ENCODE measurements at places on chromosomes 12 and 14.

DNA sequence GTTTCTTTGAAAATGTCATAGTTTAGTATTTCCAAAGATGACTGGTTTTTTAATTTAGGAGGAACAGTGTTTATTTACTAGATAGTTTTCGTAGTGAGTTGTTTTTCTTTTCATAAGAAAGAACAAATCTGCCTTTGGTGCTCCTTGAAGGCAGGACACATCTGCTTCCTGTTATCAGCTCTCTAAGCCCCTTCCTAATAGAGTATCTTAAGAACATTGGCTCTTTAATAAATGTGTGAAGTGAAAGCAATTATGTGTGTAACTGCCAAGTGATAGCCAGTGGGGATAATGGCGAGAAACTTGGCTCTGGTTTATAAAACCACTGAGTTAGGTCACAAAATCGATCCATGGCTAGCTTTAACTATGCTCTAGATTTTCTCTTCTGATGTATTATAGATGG lies 23.5 kb upstream of the PPFIBP1 start:
- no peak for DNase-seq

DNA sequence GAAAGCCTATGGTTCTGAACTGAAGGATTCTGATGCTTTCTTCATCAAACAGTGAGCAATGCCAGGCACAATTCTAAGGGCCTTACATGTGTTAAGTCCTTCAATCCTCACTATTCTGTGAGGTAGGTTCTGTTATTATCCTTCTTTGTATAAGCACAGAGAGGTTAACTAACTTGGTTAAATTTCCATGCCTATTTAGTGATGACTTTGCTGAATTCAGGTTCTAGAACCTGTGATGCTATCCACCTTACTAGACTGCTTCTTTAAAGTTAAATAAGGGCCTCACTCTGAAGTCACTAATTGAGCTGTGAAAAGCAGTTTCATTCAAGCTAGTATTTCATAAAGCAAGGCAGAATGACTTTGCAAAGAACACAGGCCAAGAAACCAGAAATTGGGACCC lies 138.9 kb upstream of the PARP11 start:
- no peak for DNase-seq

- DNase-seq = no peak
These were observed 111.6 kb downstream of the RIN3 start for GRCh38 chr14:92625213-92625612.

DNA sequence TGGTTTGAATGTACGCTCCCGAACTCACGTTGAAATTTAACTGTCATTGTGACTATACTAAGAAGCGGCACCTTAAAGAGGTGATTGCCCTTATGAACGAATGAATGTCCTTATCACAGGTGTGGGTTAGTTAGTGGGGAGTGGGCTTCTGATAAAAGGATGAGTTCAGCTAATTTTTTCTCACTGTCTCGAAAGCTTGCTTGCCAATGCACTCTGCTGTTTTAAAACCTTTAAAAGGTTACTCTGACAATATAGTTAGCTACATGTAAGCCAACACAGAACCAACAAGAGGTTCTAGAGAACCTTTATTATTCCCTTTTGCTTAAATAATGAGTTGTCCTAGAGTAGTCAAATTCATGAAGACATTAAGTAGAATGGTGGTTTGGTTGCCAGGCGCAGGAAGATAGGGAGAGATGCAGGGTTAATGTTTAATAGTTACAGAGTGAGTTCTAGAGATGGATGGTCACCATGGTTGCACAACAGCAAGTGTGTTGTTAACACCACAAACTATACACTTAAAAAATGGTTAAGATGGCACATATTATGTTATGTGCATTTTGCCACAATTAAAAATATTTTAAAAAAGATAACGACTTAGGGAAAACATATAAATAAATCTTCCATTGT lies 26.3 kb downstream of the RTN1 start:
- DNase-seq = no peak

DNA sequence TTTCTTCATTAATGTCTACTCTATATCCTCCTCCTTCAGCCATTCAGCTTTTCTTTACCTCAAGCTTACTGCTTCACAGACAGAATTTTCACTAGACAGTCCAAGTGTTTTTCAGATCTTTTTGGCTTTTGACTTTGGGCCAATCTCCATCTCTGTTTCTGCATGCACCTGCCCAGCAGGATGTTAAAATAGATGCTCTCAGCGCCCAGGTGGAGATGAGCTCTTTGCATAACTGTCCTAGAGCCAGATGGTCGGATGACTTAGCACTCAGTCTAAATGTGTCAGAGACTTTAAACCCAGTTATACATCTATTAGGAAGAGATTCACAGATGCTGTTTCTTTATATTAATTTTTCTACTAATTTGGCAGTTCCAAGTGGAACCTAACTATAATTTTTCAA lies 80.3 kb upstream of the SSTR1 start:
- DNase-seq = no peak

- DNase-seq = no peak
These were observed 26.2 kb downstream of the AMN start for GRCh38 chr14:102948698-102949061.

GRCh38 chr14:92960706-92961566 lies 38.0 kb downstream of the CHGA start:
- DNase-seq = no peak

DNA sequence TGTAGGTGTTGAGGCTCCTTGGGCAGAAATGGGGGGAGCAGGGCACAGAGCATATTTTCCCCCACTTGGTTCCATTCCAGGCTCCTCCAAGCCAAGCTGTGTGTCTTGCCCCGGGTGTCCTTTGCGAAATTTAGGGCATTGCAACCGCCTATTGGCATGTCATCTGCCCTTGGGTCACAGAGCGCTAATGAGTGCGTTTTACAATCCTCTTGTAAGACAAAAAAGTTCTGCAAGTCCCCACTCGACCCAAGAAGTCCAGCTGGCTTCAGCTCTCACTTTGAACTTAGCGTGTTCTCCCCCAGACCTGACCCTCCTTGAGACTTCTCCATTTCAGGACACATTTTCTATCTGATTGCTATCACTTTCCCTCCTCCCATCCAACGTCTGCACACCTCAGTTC lies 6.1 kb upstream of the LRTM2 start:
- DNase-seq = no peak

GRCh38 chr14:64974563-64974962 lies 2.4 kb upstream of the RAB15 start:
- DNase-seq = no peak

GRCh38 chr12:124562796-124563181 lies 4.6 kb downstream of the NCOR2 start:
- DNase-seq = no peak

GRCh38 chr12:127257366-127257935 lies 1009.5 kb upstream of the TMEM132C start:
- no peak for DNase-seq

DNA sequence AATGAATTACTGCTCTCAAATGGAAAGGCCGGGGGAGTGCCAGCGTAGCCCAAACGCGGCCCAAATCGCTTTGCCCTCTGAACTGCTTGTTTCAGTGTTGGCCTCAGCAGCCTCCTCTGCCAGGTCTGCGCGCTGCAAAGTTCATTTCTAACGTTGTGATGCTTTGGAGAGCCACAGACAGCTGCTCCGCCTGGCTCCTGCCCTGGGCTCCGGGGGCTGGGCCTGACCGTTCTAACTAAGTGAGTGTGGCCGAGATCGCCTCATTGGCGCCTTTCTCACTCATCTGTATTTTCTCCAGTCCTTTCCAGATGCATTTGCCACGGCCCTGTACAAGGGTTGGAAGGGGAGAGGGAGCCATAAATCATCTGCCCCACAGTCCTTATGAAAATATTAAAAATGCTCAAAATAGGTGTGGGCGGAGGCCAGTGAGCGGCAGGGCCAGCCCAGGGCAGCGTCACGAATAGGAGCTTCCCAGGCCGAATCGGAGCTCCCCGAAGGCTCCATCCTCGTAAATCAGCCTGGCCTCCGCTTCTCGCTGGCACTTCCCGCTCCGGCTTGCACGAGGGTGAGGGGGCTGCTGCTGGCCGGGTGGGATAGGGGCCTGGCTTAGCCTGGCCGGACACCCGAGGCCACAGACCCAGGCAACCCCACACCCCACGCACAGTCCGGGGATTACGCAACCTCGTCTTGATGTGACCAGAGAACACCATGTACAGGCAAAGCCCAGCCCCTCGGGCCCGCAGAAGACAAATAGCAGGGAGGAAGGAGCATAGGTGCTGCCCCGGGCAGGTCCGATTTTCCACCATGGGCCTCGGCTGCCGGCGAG lies 196.6 kb upstream of the DIO3 start:
- DNase-seq = no peak

DNA sequence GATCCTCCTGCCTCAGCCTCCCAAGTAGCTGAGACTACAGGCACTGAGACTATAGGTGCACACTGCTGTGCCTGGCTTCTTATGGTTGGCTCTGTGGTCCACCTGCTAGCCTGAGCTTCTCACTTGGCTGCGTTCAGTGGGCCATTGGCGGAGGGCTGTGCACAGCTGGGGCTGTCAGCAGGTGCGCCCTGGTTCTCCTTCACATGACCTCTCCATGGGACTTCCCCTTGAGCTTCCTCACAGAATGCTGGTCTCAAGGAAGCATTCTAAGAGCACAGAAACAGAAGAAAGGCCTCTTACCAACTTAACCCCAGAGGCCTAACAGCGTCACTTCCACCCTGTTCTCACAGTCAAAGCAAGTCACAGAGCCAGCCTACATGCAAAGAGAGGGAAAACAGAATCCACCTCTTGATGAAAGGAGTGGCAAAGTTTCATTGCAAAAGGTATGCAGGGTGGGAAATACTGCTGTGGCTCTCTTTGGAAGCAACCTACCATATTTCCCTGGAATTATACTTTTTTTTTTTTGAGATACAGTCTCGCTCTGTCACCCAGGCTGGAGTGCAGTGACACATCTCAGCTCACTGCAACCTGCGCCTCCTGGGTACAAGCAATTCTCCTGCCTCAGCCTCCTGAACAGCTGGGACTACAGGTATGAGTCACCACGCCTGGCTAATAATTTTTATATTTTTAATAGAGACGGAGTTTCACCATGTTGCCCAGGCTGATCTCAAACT lies 9.3 kb downstream of the RILPL2 start:
- DNase-seq = no peak

Measured in hematopoietic multipotent progenitor cell treated with erythropoietin and hydrocortisone succinate and interleukin-3 and kit ligand, for 4 days (in vitro differentiated cells).